ENCODE measurements at places on chromosomes 6 and 20. TPM values are rescaled to one million over a fixed set of nuclear protein-coding genes. Genes with fewer than 3 reads are reported as not detected.

Gene MYB
- 2.5 TPM for total RNA-seq

Gene PXT1
- total RNA-seq = not detected

Gene HSPA12B
- 14.6 TPM for total RNA-seq

Gene EXOC2
- total RNA-seq = 23.2 TPM

Gene THEMIS
- 0.38 TPM for total RNA-seq

Gene BEND3
- 3.8 TPM for total RNA-seq

Gene SLC35D3
- 0.09 TPM for total RNA-seq

Gene OSBPL2
- total RNA-seq = 40.1 TPM

Gene CNKSR3
- total RNA-seq = 10.5 TPM

Gene TBPL1
- total RNA-seq = 22.6 TPM

Gene RWDD2A
- total RNA-seq = 2.5 TPM

Gene OLIG3
- not detected for total RNA-seq

Gene SLA2
- total RNA-seq = 1.8 TPM

Gene RAD21L1
- total RNA-seq = not detected

Gene DEFB113
- total RNA-seq = not detected

Gene HRH3
- total RNA-seq = not detected

Gene PSORS1C2
- not detected for total RNA-seq

Gene C6orf141
- 7.0 TPM for total RNA-seq

Gene GTF3C6
- total RNA-seq = 74.7 TPM

Gene PSMB8
- total RNA-seq = 93.6 TPM

Gene DPPA5
- total RNA-seq = not detected

Gene MAK
- 0.26 TPM for total RNA-seq

Gene FOXO3
- 53.9 TPM for total RNA-seq

Gene SOX18
- 40.3 TPM for total RNA-seq

Gene MOG
- not detected for total RNA-seq

Gene EPPIN
- total RNA-seq = not detected

Gene MAFB
- total RNA-seq = 29.8 TPM

Gene WRNIP1
- 34.9 TPM for total RNA-seq

Gene RALY
- total RNA-seq = 151 TPM

Gene ELOVL2
- 0.09 TPM for total RNA-seq

Gene TRERF1
- total RNA-seq = 6.7 TPM

Gene VIP
- 1.4 TPM for total RNA-seq

Gene CST5
- total RNA-seq = not detected

Gene TNFRSF21
- 42.4 TPM for total RNA-seq

Gene LST1
- total RNA-seq = 32.7 TPM

Gene COL12A1
- 74.3 TPM for total RNA-seq

Gene JPH2
- 3.4 TPM for total RNA-seq

Gene PRKN
- 2.1 TPM for total RNA-seq

Gene CYP24A1
- 3.4 TPM for total RNA-seq

Gene ANKRD6
- 14.1 TPM for total RNA-seq

Gene UBE2V1
- total RNA-seq = 72.6 TPM
